ENCODE measurements at places on chromosomes 5 and 9.

- H3K27ac ChIP-seq: no peak overlapping the region
- peaks cover 25% of the 10 kb centered on the region for H3K36me3 ChIP-seq
- H3K4me3 ChIP-seq: no peak overlapping the region
- no peaks in the 10 kb centered on the region for H3K27me3 ChIP-seq
- no peak for DNase-seq
Observed at GRCh38 chr5:111119856-111120255, 27.7 kb downstream of the WDR36 start.

- no peaks in the 10 kb centered on the region for H3K4me1 ChIP-seq
- H3K27ac ChIP-seq: no peak overlapping the region
- H3K4me3 ChIP-seq: no peak overlapping the region
- DNase-seq: no peak
Observed at GRCh38 chr5:17445185-17445584, 52.8 kb upstream of the TAF11L2 start.

- no peaks in the 10 kb centered on the region for H3K36me3 ChIP-seq
- no peak overlapping the region for H3K4me3 ChIP-seq
- H3K27me3 ChIP-seq: no peaks in the 10 kb centered on the region
Observed at GRCh38 chr5:27708534-27708933, 670.1 kb upstream of the CDH9 start.

- H3K27me3 ChIP-seq: no peaks in the 10 kb centered on the region
- H3K4me3 ChIP-seq: no peak overlapping the region
Observed at GRCh38 chr9:119026120-119026519, 343.1 kb downstream of the BRINP1 start.

- H3K36me3 ChIP-seq: no peaks in the 10 kb centered on the region
- H3K4me3 ChIP-seq: no peak overlapping the region
- no peaks in the 10 kb centered on the region for H3K27me3 ChIP-seq
- no peaks in the 10 kb centered on the region for H3K4me1 ChIP-seq
- no peak for DNase-seq
Observed at GRCh38 chr5:33721491-33722200, 170.1 kb downstream of the ADAMTS12 start.

DNA sequence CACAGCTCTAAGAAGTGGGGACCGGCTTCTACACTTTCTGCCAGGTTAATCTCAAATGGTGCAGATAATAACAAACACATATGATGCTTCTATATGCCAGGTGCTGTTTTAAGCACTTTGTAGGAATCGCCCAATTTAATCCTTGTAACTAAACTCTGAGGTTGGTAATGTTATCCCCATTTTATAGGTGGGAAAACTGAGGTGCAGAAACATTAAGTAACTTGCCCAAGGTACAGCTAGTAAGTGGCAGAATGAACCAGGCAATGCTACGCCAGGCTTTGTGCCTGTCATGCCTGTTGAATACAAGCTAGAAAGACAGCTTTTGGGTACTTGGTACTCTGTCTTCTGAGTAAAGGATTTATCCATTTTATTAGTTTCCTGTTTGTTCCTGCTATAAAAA, 19.7 kb downstream of the IQGAP2 start:
- no peak for DNase-seq
- no peaks in the 10 kb centered on the region for H3K36me3 ChIP-seq
- no peaks in the 10 kb centered on the region for H3K27me3 ChIP-seq
- H3K4me1 ChIP-seq: peaks cover 36% of the 10 kb centered on the region

- no peaks in the 10 kb centered on the region for H3K27me3 ChIP-seq
- DNase-seq: no peak
- H3K27ac ChIP-seq: no peak overlapping the region
- no peak overlapping the region for H3K4me3 ChIP-seq
Observed at GRCh38 chr5:171407234-171407633, 12.2 kb upstream of the FGF18 start.

DNA sequence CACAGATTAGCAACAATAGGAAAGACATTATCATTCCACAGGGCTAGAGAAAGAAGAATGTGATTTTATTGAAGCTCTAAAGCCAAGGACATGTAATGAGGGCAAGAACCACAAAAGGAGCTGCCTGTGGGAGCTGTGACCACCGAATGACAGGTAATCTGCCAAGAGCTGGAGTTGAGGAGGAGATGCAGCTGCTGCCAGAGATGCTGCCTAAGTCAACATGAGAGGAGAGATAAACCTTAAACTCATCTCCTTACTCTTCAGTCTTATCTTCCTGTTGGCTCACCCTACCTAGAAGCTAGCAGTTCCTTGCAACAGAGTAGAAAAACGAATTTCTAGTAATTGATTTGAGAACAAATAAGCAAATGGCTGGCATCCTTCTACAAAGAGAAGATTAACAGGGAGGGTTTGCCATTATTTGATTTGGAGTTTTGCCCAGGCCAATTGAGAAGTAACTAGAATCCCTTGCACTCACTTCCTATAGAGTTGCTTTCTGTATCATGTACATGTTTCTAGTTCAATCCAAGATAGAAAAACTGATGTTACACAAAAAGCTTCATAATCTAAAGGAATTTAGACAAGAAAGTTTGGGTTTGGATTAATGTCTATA, 539.2 kb downstream of the TLE1 start:
- no peak overlapping the region for H3K27ac ChIP-seq
- peaks cover 24% of the 10 kb centered on the region for H3K4me1 ChIP-seq
- peaks cover 3% of the 10 kb centered on the region for H3K36me3 ChIP-seq
- no peaks in the 10 kb centered on the region for H3K27me3 ChIP-seq

DNA sequence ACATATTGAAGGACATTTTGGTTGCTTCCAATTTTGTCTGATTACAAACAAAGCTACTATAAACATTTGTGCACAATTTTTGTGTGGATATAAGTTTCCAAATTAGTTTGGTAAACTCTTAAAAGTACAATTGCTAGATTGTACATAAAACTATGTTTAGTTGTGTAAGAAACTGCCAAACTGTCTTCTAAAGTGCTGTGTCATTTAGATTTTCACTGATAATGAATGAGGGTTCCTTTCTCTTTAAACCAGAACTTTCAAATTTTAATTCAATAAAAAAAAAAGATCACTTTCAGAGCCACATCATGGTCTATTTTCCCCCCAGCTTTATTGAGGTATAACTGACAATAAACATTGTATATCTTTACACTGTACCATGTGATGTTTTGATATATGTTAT, 74.0 kb upstream of the TRPC7 start:
- peaks cover 7% of the 10 kb centered on the region for H3K36me3 ChIP-seq
- H3K27ac ChIP-seq: no peak overlapping the region
- no peaks in the 10 kb centered on the region for H3K4me1 ChIP-seq
- DNase-seq: no peak
- no peak overlapping the region for H3K4me3 ChIP-seq

- no peaks in the 10 kb centered on the region for H3K36me3 ChIP-seq
- H3K4me3 ChIP-seq: no peak overlapping the region
- H3K27ac ChIP-seq: no peak overlapping the region
- DNase-seq: no peak
Observed at GRCh38 chr5:173970878-173971650, 17.9 kb upstream of the C5orf47 start.
